ENCODE measurements at places on chromosomes 7 and 10.

DNA sequence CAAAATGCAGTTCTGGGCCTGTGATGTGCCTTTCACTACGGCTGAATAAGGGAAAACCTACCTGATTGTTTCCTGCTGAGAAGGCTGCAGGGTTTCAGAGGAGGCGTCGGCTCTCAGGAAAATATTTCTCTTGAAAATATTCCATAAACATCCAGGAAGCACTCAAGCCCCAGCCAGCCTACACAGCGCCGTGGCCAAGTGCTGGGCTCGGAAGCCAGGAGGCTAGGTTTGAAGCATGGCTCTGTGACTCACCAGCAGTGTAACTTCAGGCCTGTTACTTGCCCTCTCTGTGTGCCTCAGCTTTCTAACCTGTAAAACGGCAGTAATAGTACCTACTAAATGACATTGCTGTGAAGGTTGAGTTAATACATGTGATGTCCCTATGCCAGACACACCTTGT lies 399.1 kb downstream of the GATA3 start:
- no peak for ATAC-seq

DNA sequence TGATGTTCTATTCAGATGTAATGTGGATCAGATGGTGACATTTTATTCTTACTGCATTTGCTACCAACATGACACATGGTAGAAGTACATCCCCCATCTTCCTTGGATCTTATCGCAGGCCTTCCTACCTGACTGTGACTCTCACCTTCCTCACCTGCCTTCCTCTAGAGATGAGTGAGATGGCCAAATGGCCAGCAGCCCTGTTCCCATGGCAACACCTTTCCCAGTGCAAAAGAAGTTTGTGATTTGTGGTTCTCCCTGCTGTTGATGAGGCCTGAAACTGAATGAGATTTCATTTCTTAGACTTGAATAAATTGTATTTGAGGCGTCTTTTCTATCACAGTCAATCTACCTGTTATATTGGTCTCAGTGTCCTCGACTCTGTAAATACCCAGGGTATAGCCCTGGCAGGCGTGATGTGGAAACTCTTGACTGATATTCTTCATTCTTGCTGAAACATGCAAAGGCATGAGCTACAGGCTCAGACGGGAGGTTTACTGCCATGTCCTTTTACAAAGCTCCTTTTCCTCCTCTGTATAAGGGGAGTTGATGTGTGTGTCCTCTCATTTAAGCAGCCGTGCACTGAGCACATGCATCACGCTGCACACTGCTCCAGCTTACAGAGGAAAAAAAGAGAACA lies 440.7 kb upstream of the AKR1E2 start:
- ATAC-seq: no peak

- ATAC-seq: no peak
Measured at GRCh38 chr10:118914629-118915028, 114.9 kb upstream of the NANOS1 start.

DNA sequence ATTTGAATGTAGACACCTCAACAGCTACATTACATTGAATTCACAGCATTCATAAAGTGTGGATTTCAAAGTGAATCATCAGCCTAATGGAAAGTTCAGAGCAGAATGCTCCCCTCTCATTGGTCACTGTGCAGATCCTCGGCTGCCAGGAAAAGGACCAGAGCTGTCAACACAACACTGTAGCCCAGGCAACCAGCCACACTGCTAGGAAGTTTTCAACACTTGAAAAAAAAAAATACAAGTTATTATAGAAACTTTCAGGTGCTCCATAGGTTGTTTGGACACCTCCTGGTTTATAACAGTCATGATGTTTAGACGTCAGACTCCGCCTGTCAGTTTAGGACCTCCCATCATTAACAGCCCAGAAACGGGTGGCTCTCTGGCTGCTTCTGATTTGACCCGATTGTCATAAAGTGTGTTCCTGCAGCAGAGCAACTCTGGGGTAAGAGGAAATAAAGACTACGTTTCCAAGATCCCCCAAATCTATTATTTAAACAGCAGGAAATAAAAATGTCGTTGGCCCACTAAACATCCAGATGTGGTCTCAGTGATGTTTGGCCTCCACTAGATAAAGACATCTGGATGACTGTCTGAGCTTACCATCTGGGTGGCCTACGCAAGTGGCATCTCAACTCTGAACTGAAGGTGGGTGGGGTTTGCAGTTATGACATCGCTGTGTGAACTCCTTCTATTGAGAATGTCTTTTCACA lies 117.4 kb downstream of the CABCOCO1 start:
- no peak for ATAC-seq

- ATAC-seq: no peak
Measured at GRCh38 chr10:126478546-126478945, 90.3 kb upstream of the ADAM12 start.

DNA sequence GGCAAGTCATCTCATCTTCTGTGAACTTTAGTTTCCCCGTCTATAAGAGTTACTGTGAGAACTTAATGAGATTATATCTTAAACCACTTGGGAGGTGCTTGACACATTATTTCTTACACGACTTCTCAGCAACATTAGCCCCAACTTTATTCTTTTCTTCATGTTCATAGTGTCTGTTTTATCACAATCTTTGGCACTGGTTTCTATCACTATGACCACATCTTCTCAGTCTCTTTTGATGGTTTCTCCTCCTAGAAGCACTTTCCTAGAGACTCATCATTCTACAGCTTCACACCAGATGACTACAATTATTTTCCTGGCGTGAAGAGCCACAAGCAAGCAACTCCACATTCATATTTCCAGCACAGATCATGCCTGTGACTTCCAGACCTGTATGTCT lies 26.5 kb upstream of the BET1 start:
- ATAC-seq: peak; percentile 20

Data from activated CD4-positive, CD25-positive, alpha-beta regulatory T cell treated with anti-CD3 and anti-CD28 coated beads, Interleukin-2, amount 50 U/mL, for 24 hours (primary cell).